ENCODE measurements at places on chromosomes 5 and 9. TPM values are rescaled to one million over a fixed set of nuclear protein-coding genes. Genes with fewer than 3 reads are reported as not detected.

PCDHB2 gene
- 3.8 TPM for total RNA-seq

DNA sequence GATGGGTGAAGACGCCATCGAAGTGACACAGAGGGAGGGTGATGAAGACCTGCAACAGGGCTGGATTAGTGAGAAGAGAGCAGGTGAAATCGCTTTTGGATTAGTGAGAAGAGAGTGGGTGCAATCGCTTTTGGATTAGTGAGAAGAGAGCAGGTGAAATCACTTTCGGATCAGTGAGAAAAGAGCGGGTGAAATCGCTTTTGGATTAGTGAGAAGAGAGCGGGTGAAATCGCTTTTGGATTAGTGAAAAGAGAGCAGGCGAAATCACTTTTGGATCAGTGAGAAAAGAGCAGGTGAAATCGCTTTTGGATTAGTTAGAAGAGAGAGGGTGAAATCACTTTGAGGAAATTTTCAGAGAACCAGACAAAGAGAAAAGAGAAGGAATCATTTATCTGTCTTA lies 67.2 kb upstream of the TRIO start:
- DNase-seq = no peak

PCDHB10 gene
- 5.3 TPM for total RNA-seq

DNA sequence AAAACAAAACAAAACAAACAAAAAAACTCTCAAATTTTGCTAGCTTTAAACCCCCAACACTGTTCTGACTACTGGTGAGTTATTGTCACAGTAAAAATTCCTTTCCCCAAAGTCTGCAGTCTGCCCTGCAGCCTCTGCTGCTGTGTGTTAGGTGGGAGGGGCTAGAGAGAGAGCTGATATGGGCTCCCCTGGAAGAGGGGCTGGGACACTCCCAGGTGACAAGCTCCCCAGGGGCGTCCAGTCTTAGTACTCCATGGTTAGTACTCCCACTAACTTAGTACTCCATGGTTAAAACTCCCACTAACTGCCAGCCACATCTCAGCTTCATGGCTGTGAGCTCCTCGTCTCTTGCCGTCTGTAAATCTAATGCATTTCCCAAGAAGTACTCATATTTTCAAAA lies 191.9 kb downstream of the FANCC start:
- no peak for DNase-seq

ZBED3 gene
- total RNA-seq = 7.6 TPM

GRCh38 chr5:154308443-154309370 lies 118.2 kb downstream of the GALNT10 start:
- no peak for DNase-seq

MLANA gene
- not detected for total RNA-seq

- no peak for DNase-seq
These were observed at the start of gene SUSD1 for GRCh38 chr9:112174965-112175795. TSS of gene SUSD1 (minus strand) at chr9:112175297. CDS start at chr9:112175235, 62 bp downstream.

DNA sequence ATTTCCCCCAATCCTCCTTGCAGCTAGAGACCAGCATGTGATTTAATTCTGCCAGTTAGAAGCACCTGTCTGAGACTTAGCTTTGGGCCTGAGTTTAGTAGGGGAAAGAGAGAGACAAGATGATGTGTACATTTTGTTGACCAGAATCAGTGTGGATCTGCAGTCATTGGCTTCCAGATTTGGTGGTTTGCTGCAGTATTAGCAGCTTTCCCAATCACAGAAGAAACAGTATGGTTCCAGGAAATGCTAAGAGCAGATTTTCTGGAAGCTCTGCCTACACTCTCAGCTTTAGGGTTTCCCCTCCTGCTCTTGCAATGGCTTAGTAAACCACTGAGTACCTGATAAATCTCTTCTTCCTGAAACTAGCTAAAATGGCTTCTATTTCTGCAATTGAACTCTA lies 48.8 kb upstream of the FREM1 start:
- no peak for DNase-seq

- DNase-seq = no peak
These were observed 1.6 kb downstream of the LIFR start for GRCh38 chr5:38554861-38555260.

Data from sciatic nerve (tissue), 2 donors.